ENCODE measurements at places on chromosomes 2 and 18. TPM values are rescaled to one million over a fixed set of nuclear protein-coding genes. Genes with fewer than 3 reads are reported as not detected.

Gene KCNJ3
- 0.77 TPM for total RNA-seq

Gene GNLY
- total RNA-seq, result not detected

Gene TEKT4
- not detected for total RNA-seq

Gene ERBB4
- total RNA-seq, result 1.5 TPM

Gene BCL11A
- 1.0 TPM for total RNA-seq

GRCh38 chr2:206353685-206354084 lies 79.2 kb downstream of the ZDBF2 start:
- no peaks in the 10 kb centered on the region for H3K36me3 ChIP-seq
- no peak overlapping the region for H3K27ac ChIP-seq
- no peak overlapping the region for H3K4me3 ChIP-seq
- no peaks in the 10 kb centered on the region for H3K27me3 ChIP-seq

DNA sequence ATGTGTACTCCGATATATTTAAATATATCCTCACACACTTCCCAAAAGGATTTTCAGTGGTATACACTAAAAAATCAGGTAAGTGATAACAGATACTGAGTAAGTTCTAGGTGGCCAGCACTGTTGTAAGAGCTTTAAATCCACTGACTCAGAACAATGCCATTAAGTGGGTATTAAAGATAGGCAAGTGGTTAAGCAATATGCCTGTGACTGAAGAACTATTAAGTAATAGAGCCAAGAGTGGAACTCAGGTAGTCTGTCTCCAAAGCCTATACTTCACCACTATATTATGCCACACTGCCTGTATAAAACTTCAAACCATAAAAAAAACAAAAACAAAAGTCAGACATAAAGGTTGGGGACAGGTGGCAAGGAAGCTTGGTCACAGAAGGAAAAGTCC lies 37.2 kb downstream of the THUMPD2 start:
- no peaks in the 10 kb centered on the region for H3K27me3 ChIP-seq
- H3K36me3 ChIP-seq, result peaks cover 2% of the 10 kb centered on the region
- no peak for DNase-seq
- no peak overlapping the region for H3K4me3 ChIP-seq
- peaks cover 26% of the 10 kb centered on the region for H3K4me1 ChIP-seq

Gene DOCK10
- 1.5 TPM for total RNA-seq

- no peaks in the 10 kb centered on the region for H3K36me3 ChIP-seq
- no peaks in the 10 kb centered on the region for H3K27me3 ChIP-seq
- H3K4me1 ChIP-seq, result peaks cover 5% of the 10 kb centered on the region
- H3K4me3 ChIP-seq, result no peak overlapping the region
These were observed 205.3 kb downstream of the ANAPC1 start for GRCh38 chr2:111678651-111679050.

DNA sequence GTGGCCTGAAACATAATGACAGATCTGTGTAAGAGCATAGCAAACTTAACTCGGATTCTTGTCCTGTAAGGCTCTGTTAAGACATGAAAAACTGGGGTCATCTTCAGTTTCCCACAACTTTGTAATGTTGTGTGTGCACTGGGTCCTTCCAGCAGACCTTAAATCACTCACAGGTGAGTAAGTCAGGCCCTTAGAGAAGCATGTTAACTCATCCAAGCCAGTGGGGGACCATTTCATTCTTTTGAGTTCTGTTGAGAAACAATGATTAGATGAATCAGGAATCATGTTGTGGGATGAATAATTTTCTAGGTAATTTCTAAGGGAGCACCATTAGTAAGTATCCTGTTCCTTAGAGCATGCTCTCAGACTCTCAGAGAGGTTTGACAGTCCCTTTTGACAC lies 167.1 kb downstream of the ESCO1 start:
- H3K4me3 ChIP-seq, result no peak overlapping the region
- no peaks in the 10 kb centered on the region for H3K27me3 ChIP-seq
- no peak for DNase-seq
- peaks cover 23% of the 10 kb centered on the region for H3K36me3 ChIP-seq
- no peak overlapping the region for H3K27ac ChIP-seq

DNA sequence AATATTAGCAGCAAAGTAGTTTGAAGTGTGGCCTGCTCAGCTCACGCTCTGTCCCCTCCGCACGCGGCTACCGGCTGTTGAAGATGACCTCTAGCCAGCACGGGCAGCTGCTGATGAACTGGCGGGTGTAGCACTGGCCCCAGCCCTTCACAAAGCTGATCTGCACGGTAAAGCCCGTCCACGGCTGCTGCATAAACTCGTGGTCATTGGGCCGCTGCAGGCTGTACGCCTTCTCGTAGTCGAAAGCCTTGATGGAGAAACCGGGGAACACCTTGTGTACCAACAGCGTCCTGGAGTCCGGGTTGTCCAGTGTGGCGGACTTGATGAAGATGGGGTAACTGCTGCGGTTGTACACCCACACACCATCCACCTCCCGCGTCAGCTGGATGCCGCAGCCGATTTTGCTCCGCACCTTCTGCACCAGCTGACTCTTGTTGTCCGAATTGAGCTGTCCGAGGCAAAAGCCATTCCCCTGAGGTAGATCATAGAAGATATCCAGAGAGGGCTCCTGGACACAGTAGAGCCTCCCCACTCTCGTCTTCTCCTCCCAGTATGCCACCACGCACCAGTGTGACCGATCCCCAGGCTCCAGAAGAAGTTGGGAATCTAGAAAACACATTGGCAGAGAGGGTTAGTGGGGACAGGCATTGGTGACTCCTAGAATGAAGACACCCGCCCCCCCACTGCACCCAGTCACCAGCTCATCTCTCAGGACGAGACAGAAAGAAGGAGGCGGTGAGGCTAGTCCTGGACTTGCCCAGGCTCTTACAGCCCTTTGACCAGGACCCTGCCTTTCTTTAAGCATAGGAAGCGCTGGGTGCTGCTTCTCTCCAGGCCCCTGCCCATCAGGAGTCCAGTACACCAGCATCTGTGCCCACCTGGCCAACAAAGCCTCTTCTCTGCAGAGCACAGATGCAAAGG lies 29.2 kb downstream of the SMAD7 start:
- no peak overlapping the region for H3K4me3 ChIP-seq
- H3K4me1 ChIP-seq, result peaks cover 24% of the 10 kb centered on the region
- no peaks in the 10 kb centered on the region for H3K27me3 ChIP-seq

DNA sequence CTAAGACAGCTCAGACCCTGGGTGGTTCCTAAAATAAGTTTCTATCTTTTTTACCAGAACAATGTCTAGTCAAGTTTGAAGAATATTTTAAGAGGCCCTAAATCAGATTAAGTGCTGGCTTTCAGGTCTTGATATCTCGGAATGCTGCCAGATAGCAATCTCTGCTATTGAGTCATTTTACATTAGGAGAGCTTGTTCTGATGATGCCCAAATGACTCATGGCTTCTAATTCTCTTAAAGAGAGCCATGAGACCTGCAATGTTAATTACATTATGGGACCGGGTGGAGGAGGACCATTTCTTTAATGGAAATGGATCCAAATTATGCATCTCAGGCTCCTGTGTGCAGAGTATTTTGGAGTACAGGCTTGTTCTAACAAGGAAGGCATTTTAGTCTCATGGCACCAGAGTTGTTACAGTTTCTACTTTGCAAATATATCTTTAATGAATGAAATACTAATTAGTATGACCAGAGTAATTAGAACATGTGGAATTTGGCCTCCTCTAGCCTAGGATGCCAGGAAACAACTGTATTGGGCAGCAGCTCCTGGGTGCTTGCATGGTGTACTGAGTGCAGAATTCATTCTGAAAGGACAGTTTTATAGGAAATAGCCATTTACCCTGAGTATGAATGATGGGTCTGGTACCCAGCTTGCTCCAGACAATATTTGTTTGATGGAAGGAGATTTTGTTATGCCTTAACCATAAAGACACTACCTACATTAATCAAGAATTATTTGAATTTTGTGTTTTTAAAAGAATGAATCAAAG lies 94.0 kb upstream of the SULT1C3 start:
- H3K4me3 ChIP-seq, result no peak overlapping the region
- no peaks in the 10 kb centered on the region for H3K27me3 ChIP-seq
- no peak for DNase-seq
- H3K4me1 ChIP-seq, result peaks cover 10% of the 10 kb centered on the region

- DNase-seq, result no peak
- H3K4me1 ChIP-seq, result peaks cover 13% of the 10 kb centered on the region
- H3K27me3 ChIP-seq, result no peaks in the 10 kb centered on the region
- no peak overlapping the region for H3K4me3 ChIP-seq
- H3K27ac ChIP-seq, result no peak overlapping the region
- H3K36me3 ChIP-seq, result no peaks in the 10 kb centered on the region
These were observed 125.9 kb upstream of the CXCR4 start for GRCh38 chr2:136243638-136244535.

- peak overlapping the region; percentile 37 for H3K4me3 ChIP-seq
- H3K27me3 ChIP-seq, result peaks cover 53% of the 10 kb centered on the region
- H3K36me3 ChIP-seq, result no peaks in the 10 kb centered on the region
- H3K4me1 ChIP-seq, result peaks cover 13% of the 10 kb centered on the region
- DNase-seq, result peak; percentile 41
- H3K27ac ChIP-seq, result no peak overlapping the region
These were observed 209.1 kb downstream of the TFCP2L1 start for GRCh38 chr2:121075641-121076497.

DNA sequence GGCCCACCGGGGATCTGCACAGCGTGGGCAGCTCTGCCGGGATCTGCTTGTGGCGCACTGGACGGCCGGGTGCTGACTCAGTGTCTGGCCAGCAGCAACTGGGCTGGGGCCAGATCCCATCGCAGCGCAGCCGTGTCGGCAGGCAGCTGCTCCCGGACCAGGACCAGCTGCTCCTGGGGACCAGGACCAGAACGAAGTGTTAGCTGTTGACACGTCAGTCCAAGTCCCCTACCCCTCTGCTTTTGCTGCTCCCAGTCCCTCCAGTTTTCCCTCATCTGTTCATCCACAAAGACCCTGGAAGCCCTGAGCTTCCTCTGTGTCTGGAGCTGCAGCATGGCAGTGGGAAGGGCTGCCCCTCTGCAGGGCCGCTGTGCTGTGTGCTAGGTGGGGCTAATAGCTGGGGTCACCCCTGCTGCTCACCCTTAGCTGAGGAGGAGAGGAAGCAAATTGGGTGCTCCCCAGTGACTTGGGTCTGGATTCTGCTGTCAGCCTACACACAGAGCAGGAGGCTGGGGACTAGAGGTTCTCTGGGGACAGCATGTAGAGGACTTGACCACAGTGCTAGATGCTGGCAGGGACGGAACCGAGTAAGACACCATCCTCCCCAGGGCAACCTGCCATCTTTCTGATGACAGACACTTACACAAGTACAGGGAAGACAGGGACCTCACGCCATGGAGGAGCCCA lies 16.9 kb upstream of the KIF1A start:
- no peaks in the 10 kb centered on the region for H3K36me3 ChIP-seq
- peaks cover 1% of the 10 kb centered on the region for H3K27me3 ChIP-seq
- H3K4me1 ChIP-seq, result peaks cover under 1% of the 10 kb centered on the region
- no peak for DNase-seq
- no peak overlapping the region for H3K27ac ChIP-seq

Gene GALNT14
- total RNA-seq, result 6.0 TPM

DNA sequence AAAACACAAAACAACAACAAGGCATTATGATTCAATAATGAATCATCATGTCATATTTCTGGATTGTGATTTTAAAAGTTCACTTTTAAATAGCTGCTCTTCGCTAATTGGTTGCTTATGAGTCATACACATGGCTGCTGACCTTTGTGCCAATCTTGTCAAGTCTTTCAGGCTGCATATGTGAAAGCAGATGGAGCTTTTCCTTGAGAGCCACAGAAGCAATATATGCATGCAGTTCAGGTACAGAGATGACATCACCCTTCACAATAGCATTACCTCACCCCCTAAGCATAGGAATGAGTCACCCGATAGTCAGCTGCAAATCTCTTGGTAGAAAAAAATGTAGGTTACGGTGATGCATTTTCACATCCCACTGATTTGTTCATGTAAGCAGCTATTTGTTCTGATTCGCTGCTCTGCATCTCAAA lies 27.2 kb downstream of the EIF2AK3 start:
- peaks cover 51% of the 10 kb centered on the region for H3K4me1 ChIP-seq
- no peak overlapping the region for H3K4me3 ChIP-seq
- no peaks in the 10 kb centered on the region for H3K36me3 ChIP-seq
- H3K27me3 ChIP-seq, result no peaks in the 10 kb centered on the region
- DNase-seq, result peak; percentile 40
- H3K27ac ChIP-seq, result no peak overlapping the region

GRCh38 chr18:5912566-5912965 lies 17.2 kb upstream of the TMEM200C start:
- no peak overlapping the region for H3K27ac ChIP-seq
- no peak for DNase-seq
- H3K27me3 ChIP-seq, result no peaks in the 10 kb centered on the region

- no peak overlapping the region for H3K4me3 ChIP-seq
- H3K27ac ChIP-seq, result no peak overlapping the region
- H3K36me3 ChIP-seq, result no peaks in the 10 kb centered on the region
- no peak for DNase-seq
- H3K4me1 ChIP-seq, result peaks cover 16% of the 10 kb centered on the region
These were observed 189.6 kb downstream of the MYCN start for GRCh38 chr2:16129716-16130540.

DNA sequence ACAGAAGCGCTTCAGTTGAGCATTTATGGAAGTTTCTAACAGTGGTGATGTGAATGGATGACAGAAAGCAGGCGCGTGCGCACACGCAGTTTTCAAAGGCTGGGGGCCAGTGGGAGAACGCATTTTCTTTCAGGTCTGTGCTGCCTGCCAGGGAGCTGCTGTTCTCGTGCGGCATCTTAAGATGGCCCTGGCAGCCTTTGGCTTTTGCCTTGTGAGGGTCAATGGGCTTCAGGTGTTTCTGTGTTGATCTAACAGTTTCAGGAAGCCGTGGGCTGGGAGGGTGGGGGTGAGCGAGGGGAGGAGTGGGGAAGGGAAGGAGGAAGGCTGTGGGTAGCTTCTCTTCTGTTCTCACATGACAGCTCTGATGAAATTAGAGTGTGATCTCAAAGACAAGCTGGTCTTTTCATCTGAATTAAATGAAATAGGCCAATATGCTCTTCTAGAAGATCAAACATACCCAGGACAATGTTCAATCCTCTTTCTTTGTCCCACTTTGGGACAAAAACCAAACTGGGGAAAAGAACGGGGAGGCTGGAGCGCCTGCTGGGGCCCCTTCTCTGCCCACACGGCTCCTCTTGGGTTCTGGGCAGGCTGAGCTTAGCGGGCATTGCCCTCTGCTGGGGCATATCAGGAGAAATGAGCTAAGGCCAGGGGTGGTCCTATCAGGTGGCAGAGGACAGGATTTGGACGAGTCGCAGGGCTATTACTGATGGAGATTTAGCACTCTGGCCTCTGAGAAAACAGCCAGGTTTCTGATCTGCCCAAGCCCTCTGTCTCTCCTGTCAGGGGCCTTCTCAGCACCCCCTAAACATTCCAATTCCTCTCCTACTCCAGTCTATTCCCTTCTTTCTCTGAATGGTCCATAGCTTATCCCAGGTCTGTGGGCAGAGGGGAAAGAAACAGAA lies 126.2 kb upstream of the LGALSL start:
- DNase-seq, result peak; percentile 58
- H3K27me3 ChIP-seq, result no peaks in the 10 kb centered on the region
- H3K27ac ChIP-seq, result no peak overlapping the region
- no peaks in the 10 kb centered on the region for H3K36me3 ChIP-seq
- peaks cover 30% of the 10 kb centered on the region for H3K4me1 ChIP-seq

Gene CSRNP3
- total RNA-seq, result 14.7 TPM

Data from neural progenitor cell (in vitro differentiated cells).